Myocyte (in vitro differentiated cells): ENCODE measurements at places on chromosomes 16 and 17. TPM values are rescaled to one million over a fixed set of nuclear protein-coding genes. Genes with fewer than 3 reads are reported as not detected.

CES3 gene
- 1.7 and 1.9 TPM in 2 replicates for total RNA-seq

KRT31 gene
- total RNA-seq, result 0.52 and 0.86 TPM in 2 replicates

KRTAP4-4 gene
- not detected in 2 replicates for total RNA-seq

FSCN2 gene
- 1.5 and 3.0 TPM in 2 replicates for total RNA-seq

HSD17B1 gene
- 0.56 and 0.88 TPM in 2 replicates for total RNA-seq

TRIM16 gene
- total RNA-seq, result 62.9 and 77.9 TPM in 2 replicates

CRYM gene
- 0.73 TPM in 1 of 2 replicates, not detected in the other for total RNA-seq

TBX6 gene
- 0.45 and 1.4 TPM in 2 replicates for total RNA-seq

RCVRN gene
- total RNA-seq, result not detected in 2 replicates

TPSAB1 gene
- not detected in 2 replicates for total RNA-seq

CYB5D1 gene
- 4.0 and 4.3 TPM in 2 replicates for total RNA-seq

MYH13 gene
- total RNA-seq, result 0.16 and 0.21 TPM in 2 replicates

G6PC1 gene
- not detected in 2 replicates for total RNA-seq

MT4 gene
- not detected in 2 replicates for total RNA-seq

PDILT gene
- total RNA-seq, result not detected in 2 replicates

OR1E1 gene
- not detected in 2 replicates for total RNA-seq

GRAPL gene
- total RNA-seq, result not detected in 2 replicates

KRT222 gene
- total RNA-seq, result not detected in 2 replicates

SOX15 gene
- 4.0 and 10.9 TPM in 2 replicates for total RNA-seq

PROCA1 gene
- total RNA-seq, result 1.0 and 1.6 TPM in 2 replicates

TMC6 gene
- total RNA-seq, result 2.9 and 3.1 TPM in 2 replicates

FLII gene
- 497 and 558 TPM in 2 replicates for total RNA-seq

SRL gene
- total RNA-seq, result 1.9 and 2.7 TPM in 2 replicates

NUPR1 gene
- total RNA-seq, result 5.9 and 16.0 TPM in 2 replicates

SHISA6 gene
- total RNA-seq, result not detected in 2 replicates

SLFN14 gene
- total RNA-seq, result not detected in 2 replicates

TP53TG3C gene
- total RNA-seq, result not detected in 2 replicates
